Ovary (tissue), 10 donors: ENCODE measurements at places on chromosomes 3 and 15. TPM values are rescaled to one million over a fixed set of nuclear protein-coding genes. Genes with fewer than 3 reads are reported as not detected.

DNA sequence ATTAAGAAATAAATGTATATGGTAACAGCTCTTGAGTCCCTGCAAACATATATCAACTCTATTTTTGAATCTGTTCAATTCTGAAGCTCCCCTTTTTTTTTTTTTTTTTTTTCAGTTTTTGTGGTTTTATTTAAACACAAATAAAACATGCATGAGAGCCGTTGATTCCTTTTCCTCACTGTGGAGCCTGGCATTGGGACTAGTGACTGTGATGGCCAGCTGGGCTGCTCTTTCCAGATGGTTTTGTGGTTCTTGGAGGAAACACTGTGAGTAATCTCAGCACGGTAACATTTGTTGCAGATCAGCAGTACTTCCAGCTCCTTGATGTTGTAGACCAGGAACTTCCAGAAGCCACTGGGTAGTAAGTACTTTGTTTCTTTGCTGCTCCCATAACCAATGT lies 15.9 kb downstream of the EMC7 start:
- H3K27me3 ChIP-seq: no peaks in the 10 kb centered on the region
- no peaks in the 10 kb centered on the region for H3K4me1 ChIP-seq
- no peak overlapping the region for H3K4me3 ChIP-seq
- no peak overlapping the region for H3K27ac ChIP-seq
- DNase-seq: no peak
- no peaks in the 10 kb centered on the region for H3K36me3 ChIP-seq

GRCh38 chr3:122799322-122799721 lies 4.5 kb downstream of the SLC49A4 start:
- no peak overlapping the region for H3K4me3 ChIP-seq
- H3K27me3 ChIP-seq: no peaks in the 10 kb centered on the region
- H3K36me3 ChIP-seq: no peaks in the 10 kb centered on the region
- peaks cover 5% of the 10 kb centered on the region for H3K4me1 ChIP-seq
- no peak overlapping the region for H3K27ac ChIP-seq

Gene EPHA3
- total RNA-seq: 1.0 TPM

GRCh38 chr3:115270849-115271248 lies 123.8 kb upstream of the ZBTB20 start:
- no peak for DNase-seq
- no peaks in the 10 kb centered on the region for H3K36me3 ChIP-seq
- H3K4me1 ChIP-seq: peaks cover 3% of the 10 kb centered on the region
- H3K27ac ChIP-seq: no peak overlapping the region
- no peak overlapping the region for H3K4me3 ChIP-seq

- H3K27me3 ChIP-seq: no peaks in the 10 kb centered on the region
- H3K4me1 ChIP-seq: peaks cover 1% of the 10 kb centered on the region
- no peak for DNase-seq
- no peaks in the 10 kb centered on the region for H3K36me3 ChIP-seq
These were observed 238.8 kb upstream of the WNT5A start for GRCh38 chr3:55725681-55726500.

Gene BOC
- total RNA-seq: 70.8 TPM

Gene MST1
- total RNA-seq: 33.9 TPM

Gene CHD2
- total RNA-seq: 146 TPM

GRCh38 chr3:148551767-148552260 lies 145.9 kb upstream of the AGTR1 start:
- no peaks in the 10 kb centered on the region for H3K4me1 ChIP-seq
- H3K27ac ChIP-seq: no peak overlapping the region
- no peak for DNase-seq

Gene GPR27
- total RNA-seq: 3.0 TPM

DNA sequence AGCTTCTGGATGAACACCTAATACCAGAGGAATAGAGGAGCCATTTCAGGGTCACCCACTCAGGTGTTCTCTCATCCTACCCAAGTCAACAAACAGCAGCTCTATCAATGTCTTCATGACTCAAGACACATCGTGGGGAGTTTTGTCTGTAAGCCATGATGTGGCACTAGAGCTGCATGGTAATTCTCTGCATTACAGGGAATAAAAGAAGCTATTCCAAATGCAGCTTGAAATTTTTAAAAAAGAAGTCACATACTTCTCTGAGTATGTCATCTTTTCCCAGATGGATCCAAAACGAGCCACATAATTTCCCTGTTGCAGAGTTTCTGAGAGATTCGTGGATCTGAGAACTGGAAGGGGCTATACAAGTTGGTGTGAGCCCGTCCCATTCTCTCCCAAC lies 6.1 kb upstream of the THSD4 start:
- DNase-seq: no peak
- no peak overlapping the region for H3K4me3 ChIP-seq
- H3K36me3 ChIP-seq: no peaks in the 10 kb centered on the region
- no peaks in the 10 kb centered on the region for H3K27me3 ChIP-seq
- no peak overlapping the region for H3K27ac ChIP-seq

Gene RUBCN
- total RNA-seq: 36.2 TPM

DNA sequence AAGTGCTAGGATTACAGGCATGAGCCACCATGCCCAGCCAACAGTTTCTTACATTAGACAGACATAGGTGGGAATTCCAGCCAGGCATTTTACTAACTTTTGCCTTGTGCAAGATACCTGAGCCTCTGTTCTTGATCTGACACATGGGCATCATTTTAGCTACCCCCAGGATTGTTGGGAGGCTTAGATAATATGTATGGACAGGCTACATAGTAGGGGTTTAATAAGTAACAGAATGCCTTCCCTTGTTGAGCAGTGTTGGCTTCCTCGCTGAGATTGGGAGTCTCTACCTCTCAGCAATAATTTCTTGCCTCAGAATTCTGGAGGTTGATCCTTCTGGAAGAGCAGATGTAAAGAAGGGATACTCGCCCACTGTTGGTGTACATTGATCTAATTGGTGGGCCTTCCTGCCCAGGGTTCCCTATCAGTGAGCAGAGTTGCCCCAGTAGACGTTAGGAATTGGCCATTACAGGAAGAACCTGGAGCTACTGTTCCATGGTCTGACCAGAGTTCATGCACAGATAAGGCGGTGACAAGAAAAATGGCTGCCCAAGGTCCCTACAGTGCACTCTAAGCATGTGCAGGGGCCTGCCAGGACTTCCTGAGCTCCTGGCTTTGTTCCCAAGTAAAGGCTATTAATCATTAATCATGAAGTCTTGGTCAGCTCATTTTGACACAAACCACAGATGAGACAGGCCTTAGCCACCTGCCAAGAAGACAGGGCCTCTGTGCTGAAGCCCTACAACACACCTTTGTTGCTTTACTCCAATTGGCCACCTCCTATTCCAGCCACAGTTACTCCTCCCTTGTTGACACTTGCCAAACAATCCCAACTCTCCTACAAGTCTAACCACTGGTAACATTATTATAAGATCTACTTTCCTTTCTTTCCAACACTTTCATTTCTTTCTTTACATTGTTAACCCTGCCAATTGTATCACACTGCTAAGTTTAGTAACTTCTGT lies 5.0 kb upstream of the IL17RE start:
- H3K4me3 ChIP-seq: no peak overlapping the region
- DNase-seq: no peak
- no peaks in the 10 kb centered on the region for H3K27me3 ChIP-seq

- no peak overlapping the region for H3K27ac ChIP-seq
- H3K4me1 ChIP-seq: no peaks in the 10 kb centered on the region
- H3K36me3 ChIP-seq: no peaks in the 10 kb centered on the region
- H3K27me3 ChIP-seq: no peaks in the 10 kb centered on the region
- no peak overlapping the region for H3K4me3 ChIP-seq
These were observed 157.9 kb upstream of the SLC2A2 start for GRCh38 chr3:171184372-171184771.

DNA sequence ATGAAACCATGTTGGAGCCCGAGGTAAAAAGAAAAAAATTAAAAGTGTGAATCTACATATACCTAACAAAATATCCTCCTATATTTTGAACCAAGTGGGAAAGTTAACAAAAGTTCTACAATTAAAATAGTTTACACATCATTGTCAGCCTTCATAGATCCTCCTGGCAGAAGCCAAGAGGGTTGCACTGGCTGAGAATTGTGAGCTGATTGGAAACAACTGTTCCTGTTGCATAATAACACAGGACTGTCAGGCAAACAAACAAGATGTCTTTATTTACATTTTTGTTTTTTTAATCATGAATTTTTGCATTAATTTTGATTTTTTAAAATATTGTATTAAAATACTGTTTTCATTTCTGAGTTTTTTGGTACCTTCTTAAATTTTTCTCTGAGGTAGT lies 215.2 kb upstream of the MME start:
- H3K4me3 ChIP-seq: no peak overlapping the region
- H3K4me1 ChIP-seq: no peaks in the 10 kb centered on the region
- no peak overlapping the region for H3K27ac ChIP-seq
- no peaks in the 10 kb centered on the region for H3K27me3 ChIP-seq
- no peaks in the 10 kb centered on the region for H3K36me3 ChIP-seq

DNA sequence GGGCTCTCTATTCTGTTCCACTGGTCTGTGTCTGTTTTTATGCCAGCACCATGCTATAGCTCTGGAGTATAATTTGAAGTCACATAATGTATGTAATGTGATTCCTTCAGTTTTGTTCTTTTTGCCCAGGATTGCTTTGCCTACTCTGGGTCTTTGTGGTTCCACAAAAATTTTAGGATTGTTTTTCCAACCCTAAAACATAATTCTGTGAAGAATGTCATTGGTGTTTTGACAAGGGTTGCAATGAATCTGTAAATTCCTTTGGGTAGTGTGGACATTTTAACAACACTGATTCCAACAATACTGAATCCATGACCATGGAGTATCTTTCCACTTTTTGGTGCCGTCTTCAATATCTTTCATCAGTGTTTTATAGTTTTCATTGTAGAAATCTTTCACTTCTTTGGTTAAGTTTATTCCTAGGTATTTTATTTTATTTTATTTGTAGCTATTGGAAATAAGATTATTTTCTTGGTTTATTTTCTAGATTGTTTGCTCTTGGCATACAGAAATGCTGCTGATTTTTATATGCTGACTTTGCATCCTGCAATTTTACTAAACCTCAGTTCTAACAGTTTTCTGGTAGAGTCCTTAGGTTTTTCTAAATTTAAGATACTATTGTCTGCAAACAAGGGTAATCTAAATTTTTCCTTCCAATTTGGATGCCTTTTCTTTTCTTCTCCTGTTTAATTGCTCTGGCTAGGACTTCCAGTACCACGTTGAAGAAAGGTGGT lies 29.7 kb downstream of the TJP1 start:
- H3K4me3 ChIP-seq: no peak overlapping the region
- H3K36me3 ChIP-seq: no peaks in the 10 kb centered on the region
- no peak overlapping the region for H3K27ac ChIP-seq
- H3K27me3 ChIP-seq: no peaks in the 10 kb centered on the region

DNA sequence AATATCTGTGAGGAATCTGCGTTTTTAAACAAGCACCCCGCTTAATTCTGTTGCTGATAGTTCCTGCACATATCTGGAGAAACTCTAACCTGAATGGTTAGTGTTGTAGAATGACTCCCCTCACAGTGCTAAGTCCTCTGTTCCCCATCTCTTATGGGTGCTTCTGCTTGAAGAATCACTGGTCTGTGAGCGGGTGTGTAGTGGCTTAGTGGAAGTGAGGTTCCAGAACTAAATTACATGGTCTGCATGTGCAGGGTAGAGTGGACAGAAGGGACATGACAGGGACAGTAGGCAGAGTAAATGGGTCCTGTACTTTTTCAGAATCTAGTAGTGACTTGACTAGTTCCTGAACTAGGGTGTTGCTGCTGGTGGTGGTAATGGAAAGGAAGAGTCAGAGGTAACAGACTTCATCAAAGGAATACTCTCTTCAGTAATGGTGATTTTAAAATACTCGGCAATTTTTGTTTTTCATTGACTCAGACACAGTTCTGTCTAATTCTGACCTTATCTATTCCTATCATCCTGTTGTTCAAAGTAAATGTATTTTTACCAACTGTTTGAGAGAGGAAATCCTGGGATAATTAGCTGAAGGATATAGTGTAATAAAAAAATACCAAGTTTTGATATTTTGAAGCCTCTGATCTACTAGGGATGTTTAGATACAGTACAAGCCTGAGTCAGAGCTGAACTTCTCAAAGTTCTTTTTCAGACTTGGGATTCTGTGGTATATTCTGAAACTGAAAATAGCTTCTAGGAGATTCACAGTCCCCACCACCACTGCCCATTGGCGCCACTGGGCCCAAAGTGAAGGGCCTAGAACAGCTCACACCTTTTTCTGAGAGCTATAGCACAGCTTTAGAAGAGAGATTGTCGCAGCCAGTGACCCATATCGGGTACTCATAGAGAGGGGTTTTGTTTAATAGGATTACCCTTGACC lies 55.5 kb downstream of the FNDC3B start:
- H3K27ac ChIP-seq: no peak overlapping the region
- peaks cover 9% of the 10 kb centered on the region for H3K4me1 ChIP-seq
- DNase-seq: no peak
- no peaks in the 10 kb centered on the region for H3K27me3 ChIP-seq
- no peak overlapping the region for H3K4me3 ChIP-seq
